Glutamatergic neuron (in vitro differentiated cells): ENCODE measurements at places on chromosomes 1 and 21.

DNA sequence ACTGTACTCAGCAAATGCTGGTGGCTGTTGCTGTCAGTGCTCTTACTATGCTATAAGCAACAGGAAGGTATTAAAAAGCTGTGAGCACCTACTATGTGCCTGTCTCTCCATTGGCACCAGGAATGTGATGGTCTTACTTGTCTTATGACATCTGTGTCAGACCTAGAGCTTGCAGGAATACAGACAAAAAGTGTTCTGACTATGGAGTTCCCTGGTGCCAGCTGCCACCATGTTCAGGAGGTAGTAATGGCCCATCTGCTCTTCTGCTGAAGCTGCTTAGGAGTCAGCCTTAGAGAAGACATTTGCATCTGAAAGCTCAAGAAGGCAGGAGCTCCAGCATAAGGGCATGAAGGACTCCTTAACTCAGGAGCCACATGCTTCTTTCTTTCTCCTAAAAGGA is 52.3 kb downstream of the MAB21L3 start:
- DNase-seq = no peak

DNA sequence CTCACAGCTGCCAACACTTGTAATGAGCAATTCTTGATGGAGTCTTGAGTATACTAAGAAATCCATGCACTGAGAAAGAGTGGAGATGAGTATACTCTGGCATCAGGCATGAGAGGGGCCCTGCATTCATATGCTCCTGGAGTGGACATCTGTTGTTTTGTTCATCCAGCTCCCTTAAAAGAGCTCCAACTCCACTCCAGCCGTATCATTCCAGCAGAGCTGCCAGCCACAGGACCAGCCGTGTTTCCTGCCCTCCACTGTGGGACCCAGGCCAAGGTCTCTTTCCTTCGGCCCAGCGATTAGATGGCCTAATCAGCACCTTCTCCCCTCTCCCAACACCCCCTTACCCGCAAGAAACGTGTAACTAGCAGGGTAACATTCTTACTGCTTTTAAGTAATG is 144.5 kb downstream of the OMA1 start:
- DNase-seq = peak; percentile 17

DNA sequence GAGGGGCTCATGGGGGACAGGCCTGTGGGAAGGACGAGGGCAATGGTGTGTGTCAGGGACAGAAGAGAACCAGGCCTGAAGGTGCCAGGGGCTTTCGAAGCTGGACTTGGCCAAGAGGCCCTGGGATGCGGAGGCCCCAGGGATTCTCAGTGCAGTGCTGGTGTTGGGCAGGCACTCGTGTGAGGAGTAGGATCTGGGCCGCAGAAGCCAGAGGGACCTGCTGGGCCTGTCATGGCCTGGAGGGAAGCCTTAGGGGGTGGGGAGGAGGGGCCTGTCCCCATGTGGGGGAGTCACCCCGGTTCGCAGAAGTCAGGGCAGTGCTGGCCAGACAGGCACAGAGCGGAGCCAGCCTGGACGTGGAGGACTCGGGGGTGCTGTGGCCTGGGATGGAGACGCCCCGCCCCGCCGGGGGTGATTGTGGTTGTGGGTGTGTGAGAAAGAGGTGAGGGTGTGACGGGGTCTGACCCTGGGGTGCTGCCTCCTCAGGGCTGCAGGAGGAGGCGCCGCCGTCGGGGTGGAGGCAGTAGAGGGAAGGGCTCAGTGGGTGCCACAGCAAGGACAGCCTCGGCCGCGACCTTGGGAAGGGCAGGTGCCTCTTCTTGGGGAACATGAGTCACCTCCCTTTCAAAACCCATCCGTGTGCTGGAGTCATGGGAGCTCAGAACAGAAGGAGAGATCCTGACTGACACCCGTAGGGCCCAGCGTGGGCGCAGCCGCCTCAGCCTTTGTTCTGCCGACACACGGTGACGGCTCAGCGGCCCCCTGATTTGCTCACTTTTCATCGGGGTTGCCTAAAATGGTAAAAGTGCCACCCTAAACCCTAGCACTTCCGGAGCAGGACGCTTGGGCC is 33.9 kb downstream of the FAAP20 start:
- no peak for DNase-seq

DNA sequence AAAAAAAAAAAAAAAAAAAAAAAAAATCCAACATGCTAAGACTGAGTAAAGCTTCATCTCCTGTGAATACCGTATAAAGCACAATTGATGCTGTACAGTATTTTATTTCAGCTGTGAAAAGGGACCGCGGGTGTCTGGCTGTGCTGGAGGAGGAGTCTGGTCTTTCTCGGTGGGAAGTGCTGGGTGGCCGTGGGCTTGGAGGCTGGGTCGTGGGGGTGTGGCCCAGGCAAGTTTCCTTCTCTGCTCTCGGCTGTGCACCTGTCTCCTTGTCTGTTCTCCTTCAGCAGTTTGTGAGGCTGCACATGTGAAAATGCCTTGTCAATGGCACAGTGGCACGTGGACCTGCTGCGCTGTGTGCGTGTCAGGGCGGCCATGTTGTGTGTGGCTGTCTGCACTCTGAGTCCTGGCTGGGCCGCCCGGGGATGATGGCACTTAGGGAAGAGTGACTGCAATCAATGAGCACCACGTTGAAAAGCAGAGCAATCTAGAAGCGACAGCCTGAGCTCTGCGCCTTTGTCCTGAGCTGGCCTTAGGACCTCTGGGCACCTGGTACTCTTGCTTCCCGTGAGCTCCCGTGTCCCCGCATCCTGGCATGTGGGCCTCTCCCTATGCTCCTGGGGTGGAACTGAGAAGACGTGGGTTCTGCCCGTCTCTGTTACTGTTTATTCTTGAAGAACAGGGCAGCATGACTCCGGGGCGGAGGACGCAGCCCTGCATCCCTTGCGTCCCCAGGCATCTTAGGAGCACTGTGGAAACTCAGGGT is 14.5 kb downstream of the AGPAT3 start:
- no peak for DNase-seq
